Natural killer cell (primary cell): ENCODE measurements at places on chromosomes 13 and 19. TPM values are rescaled to one million over a fixed set of nuclear protein-coding genes. Genes with fewer than 3 reads are reported as not detected.

Gene ZNF283
- total RNA-seq = 8.0 TPM

Gene DCT
- 0.16 TPM for total RNA-seq

Gene CYP2S1
- 0.78 TPM for total RNA-seq

Gene BEST2
- total RNA-seq = not detected

Gene ZNF98
- not detected for total RNA-seq

Gene SHISA7
- total RNA-seq = not detected

Gene EDDM13
- 2.6 TPM for total RNA-seq

Gene CDK8
- 10.9 TPM for total RNA-seq

Gene SERTAD1
- 53.5 TPM for total RNA-seq

Gene FARP1
- 1.1 TPM for total RNA-seq

Gene CRX
- not detected for total RNA-seq

Gene SHANK1
- total RNA-seq = 0.05 TPM

Gene TECR
- total RNA-seq = 158 TPM

Gene F10
- not detected for total RNA-seq

Gene ZNF441
- total RNA-seq = 9.6 TPM

Gene ZNF549
- total RNA-seq = 7.1 TPM

Gene ZNF112
- 0.39 TPM for total RNA-seq
